AG08395 (cell line): ENCODE measurements at places on chromosomes 5 and 9.

- no peak for DNase-seq
Measured at GRCh38 chr5:147175516-147176097, 59.2 kb upstream of the STK32A start.

GRCh38 chr5:147685993-147686392 lies 96.5 kb downstream of the JAKMIP2 start:
- no peak for DNase-seq

DNA sequence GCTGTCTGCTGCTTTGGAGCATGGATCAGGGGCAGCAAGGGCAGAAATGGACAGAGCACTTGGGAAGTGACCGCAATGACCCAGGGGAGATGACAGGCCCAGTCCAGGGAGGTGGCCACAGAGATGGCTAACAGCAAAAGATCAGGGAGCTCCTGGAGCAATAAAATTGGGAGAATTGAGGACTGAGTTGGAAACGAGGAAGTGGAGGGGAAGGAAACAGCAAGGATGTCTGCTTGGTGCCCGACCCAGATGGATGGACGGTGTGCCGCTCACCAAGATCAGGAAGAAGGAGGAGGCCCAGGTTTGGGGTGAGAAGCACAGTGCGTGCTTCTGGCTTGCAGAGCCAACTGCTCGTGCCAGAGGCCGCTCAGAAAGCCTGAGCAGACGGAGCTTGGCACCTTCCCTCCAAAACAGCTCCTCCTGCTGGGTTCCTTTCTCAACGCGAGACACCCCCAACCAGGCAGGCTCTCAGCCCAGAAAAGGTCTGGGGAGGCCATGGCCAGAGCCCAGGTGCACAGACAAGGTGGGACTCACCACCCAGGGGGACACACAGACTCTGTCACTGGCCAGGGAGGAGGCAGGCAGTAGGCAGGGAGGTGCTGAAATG lies 1.7 kb upstream of the SLC34A1 start:
- peak; percentile 30 for DNase-seq

DNA sequence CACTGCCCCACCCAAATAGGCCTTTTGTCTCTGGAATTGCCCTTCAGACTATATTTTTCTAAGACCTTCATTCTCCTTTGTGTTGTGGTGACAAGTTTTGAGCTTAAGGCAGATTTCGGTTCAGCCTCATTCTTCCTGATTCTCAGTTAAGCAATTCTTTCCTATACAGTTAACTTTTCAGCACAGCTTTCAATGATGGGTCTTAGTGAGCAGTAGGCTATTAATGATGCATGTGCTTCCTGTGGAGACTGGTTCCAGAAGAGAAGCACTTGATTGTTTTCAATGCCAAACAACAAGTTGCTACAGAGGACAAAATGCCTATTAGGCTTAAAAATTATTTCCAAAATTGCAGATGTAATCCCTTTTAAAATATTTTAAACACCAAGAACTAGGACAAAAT lies 47.7 kb upstream of the TLX3 start:
- DNase-seq = no peak

GRCh38 chr9:119634006-119634405 lies 264.8 kb upstream of the BRINP1 start:
- no peak for DNase-seq
